NCI-H1436 treated with DMSO at 0.1 percent for 48 hours (cell line): ENCODE measurements at places on chromosomes 3 and 15.

GRCh38 chr3:98613616-98614015 lies 20.2 kb upstream of the CPOX start:
- DNase-seq, result no peak

GRCh38 chr15:42503825-42504224 lies 8.4 kb downstream of the SNAP23 start:
- no peak for DNase-seq

- no peak for DNase-seq
Measured at GRCh38 chr3:153919773-153920172, 201.4 kb upstream of the ARHGEF26 start.

GRCh38 chr15:51760805-51761204 lies 9.4 kb downstream of the TMOD2 start:
- DNase-seq, result no peak

GRCh38 chr3:197482001-197482400 lies 73.8 kb downstream of the BDH1 start:
- DNase-seq, result no peak
